ENCODE measurements at places on chromosomes 2 and 18. TPM values are rescaled to one million over a fixed set of nuclear protein-coding genes. Genes with fewer than 3 reads are reported as not detected.

Gene UGT1A5
- not detected for total RNA-seq

Gene RAB10
- total RNA-seq = 102 TPM

Gene PFN4
- total RNA-seq = not detected

Gene MDH1B
- 0.56 TPM for total RNA-seq

Gene LINC00305
- total RNA-seq = not detected

Gene GKN1
- total RNA-seq = not detected

Gene MC5R
- not detected for total RNA-seq

Gene NR4A2
- 57.6 TPM for total RNA-seq

Gene DSEL
- total RNA-seq = 0.09 TPM

Gene G6PC2
- total RNA-seq = not detected

Measured in activated CD8-positive, alpha-beta T cell treated with anti-CD3 and anti-CD28 coated beads for 36 hours (primary cell).